ENCODE measurements at places on chromosomes 5 and 9. TPM values are rescaled to one million over a fixed set of nuclear protein-coding genes. Genes with fewer than 3 reads are reported as not detected.
A peak's percentile ranks its signal among the peaks of the same experiment; 100 is the strongest.

Gene PCDHGB7
- 45.2 TPM for total RNA-seq

- no peak for DNase-seq
Observed at GRCh38 chr5:172775326-172776234, 4.6 kb upstream of the DUSP1 start.

DNA sequence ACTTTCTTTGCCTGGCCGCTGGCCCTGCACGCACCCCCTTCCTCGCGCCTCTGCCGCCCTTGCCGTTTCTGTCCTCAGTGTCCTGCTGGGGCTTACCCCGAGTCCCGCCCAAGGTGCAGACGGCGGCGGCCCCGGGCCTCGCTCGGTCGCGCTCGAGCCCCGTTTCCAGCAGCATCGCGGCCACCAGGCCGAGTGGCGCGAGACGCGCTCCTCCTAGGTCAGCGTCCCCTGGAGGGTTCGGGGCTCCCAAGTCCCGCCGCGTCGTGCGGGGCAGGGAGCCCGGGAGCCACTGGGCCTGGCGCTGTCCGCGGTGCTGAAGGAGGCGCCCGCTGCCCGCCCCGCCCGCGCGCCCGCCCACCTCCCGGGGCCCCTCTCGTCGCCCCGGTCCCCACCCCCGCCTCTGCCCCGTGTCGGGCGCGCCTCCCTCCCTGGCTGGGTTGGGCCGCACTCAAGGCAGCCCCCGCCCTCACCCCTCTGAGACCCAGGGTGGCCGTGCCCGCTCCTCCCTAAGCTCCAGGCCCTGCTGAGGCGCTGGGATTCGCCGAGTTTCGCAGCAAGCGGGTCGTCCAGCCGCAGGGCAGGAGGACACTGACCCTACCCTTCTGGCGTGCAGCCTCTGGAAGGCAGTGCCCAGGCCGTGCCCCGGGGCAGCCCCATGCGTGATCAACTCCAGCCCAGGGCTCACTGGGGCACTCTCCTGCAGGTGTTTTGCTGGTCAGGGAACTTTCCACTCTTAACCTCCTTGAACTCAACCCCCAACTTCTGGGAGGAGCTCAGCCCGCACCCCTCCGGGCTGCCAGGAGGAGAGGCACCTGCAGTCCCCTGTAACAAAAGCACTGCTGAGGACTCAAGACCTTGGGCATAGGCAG, at the start of gene LHX3:
Gene LHX3, minus strand, starts transcription at position 291 of the 869 bp plus-strand sequence. Its CDS starts 116 bp downstream, at position 175.
- peak; percentile 68 for DNase-seq

GRCh38 chr9:135408476-135409254, 70.9 kb upstream of the PPP1R26 start:
- no peak for DNase-seq

GRCh38 chr9:109072133-109072692, 47.5 kb downstream of the TMEM245 start:
- DNase-seq, result no peak

Gene FOCAD
- total RNA-seq, result 57.2 TPM

- DNase-seq, result peak; percentile 59
Observed at GRCh38 chr9:129482521-129483414, 138.1 kb downstream of the C9orf50 start.

DNA sequence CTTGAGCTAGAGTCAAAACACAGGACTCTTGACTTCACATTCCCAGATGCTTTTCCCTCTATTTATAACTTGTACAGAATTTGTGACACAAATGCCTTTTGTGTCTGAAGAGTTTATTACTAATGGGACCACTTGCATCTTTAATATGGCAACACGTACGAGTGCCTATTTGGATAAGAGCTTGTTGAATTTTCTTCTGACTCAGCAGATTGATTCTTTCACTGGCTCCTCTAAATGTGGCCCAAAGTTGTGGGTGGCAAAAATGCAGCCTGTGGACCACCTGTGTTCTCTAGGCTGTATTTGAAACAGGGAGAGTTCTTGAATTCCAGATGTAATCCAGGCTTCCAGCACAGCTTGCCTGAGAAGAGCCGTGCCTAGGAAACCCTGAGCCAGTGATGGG, 34.1 kb upstream of the ERCC6L2 start:
- no peak for DNase-seq

DNA sequence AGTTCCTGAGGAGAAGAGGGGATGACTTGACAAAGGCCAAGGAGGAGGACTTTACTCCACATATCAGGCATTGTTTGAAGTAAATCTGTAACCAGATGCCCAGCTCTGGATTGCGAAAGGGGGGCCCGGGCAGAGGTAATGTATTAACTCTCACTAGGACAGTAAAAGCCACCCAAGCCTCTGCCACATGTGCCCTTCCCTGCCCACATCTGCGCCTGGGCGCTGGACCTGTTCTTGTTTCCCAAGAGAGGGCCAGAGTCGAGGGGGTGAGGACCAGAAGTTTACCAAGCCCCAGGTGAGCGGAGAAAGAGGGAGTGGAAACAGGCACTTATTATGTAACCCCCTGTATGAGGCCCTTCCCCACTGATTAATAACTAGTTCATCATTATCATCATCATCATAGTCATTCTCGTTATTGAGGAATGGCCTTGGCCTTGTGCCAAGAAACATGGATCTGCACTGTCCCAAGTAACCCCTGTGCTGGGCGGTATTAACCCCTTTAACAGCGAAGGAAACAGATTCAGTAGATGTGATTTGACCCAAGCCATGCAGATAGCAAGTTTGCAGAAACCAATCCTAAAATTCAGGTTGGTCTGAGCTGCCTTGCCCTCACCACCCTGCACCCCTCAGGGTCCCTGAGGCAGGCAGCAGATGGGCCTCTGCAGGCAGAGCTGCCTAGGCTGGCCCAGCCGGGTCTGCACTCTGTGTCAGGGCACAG, at the start of gene SLC23A1:
Gene SLC23A1, minus strand, starts transcription at position 23 of the 718 bp plus-strand sequence. CDS start 44 bp downstream, outside the sequence.
- no peak for DNase-seq

GRCh38 chr9:3708751-3709150, 182.9 kb upstream of the RFX3 start:
- DNase-seq, result no peak

Data from endothelial cell (in vitro differentiated cells).